Mucosa of descending colon (tissue), 3 donors: ENCODE measurements at places on chromosomes 6 and 20. TPM values are rescaled to one million over a fixed set of nuclear protein-coding genes. Genes with fewer than 3 reads are reported as not detected.

The CALHM4 gene
- total RNA-seq: not detected

The ARHGAP18 gene
- 24.3 TPM for total RNA-seq

The SMLR1 gene
- total RNA-seq: not detected

GRCh38 chr6:103122766-103123601 lies 1729.5 kb downstream of the GRIK2 start:
- DNase-seq: peak; percentile 74

GRCh38 chr6:91926827-91927226 lies 1340.0 kb upstream of the MAP3K7 start:
- DNase-seq: no peak

DNA sequence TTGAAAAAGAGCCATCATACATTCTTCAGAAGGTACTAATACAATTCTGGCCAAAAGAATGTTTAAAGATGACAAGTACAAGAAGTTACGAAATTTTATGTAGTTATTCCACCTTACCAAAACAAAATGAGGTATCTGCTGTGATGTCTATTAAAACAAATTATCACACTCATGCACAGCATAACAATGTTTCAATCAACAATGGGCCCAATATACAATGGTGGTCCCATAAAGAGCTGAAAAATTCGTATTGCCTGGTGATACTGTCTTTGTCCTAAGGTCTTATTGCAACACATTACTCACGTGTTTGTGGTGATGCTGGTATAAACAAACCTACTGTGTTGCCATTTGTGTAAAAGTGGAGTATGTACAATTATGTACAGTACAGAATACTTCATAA lies 3.6 kb upstream of the NUP153 start:
- no peak for DNase-seq

DNA sequence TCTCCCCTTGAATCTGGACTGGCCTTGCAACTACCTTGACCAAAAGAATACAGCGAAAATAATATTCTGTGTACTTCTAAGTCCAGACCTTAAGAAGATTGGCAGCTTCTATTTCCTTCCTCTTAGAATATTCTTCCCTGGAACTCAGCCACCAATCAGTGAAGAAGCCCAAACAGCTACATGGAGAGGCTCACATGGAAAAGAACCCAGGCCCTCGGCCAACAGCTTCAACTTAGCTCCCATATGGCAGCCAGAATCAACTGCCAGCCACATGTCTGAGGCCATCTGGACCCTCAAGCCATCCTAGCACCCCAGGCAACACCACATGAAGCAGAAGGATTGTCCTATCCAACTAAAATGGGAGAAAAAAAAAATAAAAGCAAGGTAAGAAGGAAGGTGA lies 178.8 kb downstream of the IBTK start:
- no peak for DNase-seq

DNA sequence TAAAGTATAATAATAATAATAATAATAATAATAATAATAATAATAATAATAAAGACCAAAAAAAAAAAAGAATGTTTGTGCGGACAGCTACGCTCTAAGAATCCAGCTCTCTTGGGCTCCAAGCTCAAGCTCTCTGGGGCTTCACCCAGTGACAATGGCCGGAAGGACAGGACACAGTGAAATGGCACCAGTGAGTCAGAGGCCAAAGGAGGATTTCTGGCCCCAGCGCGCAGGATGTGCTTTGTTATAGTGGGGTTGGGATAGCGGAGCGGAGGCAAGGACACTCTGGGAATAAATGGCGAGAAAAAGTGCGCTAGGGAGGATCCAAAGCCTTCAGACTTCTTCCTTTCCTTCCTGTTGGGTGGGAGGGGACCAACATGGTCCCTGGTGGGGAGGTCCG lies 38.2 kb downstream of the HLA-A start:
- no peak for DNase-seq

- DNase-seq: no peak
Measured at GRCh38 chr20:8805737-8806442, 263.0 kb upstream of the PLCB4 start.
